Activated CD4-positive, CD25-positive, alpha-beta regulatory T cell (primary cell): ENCODE measurements at places on chromosomes 5 and 9.

DNA sequence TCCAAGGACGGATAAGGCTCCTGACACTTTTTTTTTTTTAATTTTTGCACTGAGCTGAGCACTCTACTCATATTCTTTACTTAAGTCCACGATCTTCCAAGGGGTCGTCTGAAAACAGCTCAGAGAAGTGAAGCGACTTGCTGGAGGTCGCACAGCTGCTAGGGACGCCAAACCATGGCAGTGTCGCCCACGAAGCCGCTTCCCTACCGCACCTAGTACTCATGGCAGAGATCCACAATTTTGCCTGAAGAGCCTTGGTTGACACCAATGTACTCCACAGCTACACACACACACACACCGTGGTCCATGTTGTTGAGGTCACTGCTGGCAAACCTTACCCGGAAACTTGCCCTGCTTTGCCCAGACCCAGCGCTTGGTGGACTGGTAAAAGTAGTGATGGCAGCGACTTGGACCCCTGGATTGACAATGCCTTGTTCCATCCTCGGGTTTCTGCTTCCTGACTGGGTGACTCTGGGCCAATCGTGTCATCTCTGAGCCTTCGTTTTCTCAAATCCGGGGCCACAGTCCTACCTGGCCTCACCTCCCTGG is 521 bp upstream of the SLIT3 start:
- no peak for DNase-seq

GRCh38 chr5:74977471-74977870 is 74.9 kb downstream of the GCNT4 start:
- DNase-seq, result no peak

- DNase-seq, result no peak
Measured at GRCh38 chr9:33464045-33464636, 9.6 kb downstream of the NOL6 start.

- no peak for DNase-seq
Measured at GRCh38 chr9:132588501-132589147, 6.2 kb downstream of the BARHL1 start.

DNA sequence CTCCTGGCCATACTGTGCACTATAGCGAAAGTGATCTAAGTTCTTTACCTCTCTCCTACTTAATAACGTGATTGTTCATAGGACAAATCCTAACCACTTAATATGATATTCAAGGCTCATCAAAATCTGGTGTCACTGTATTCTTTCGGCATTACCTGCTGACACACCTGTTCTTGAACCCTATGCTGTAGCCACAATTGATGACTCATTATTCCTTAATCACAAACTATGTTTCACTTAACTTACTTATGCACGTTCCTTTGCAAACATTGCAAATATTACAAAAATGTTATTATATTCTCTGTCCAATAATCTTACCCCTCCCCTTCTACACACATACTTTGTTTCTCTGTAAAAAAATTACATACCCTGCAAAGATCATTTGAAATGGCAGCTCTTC is 158.1 kb upstream of the ADRA1B start:
- no peak for DNase-seq
